ENCODE measurements at places on chromosomes 6 and 20. TPM values are rescaled to one million over a fixed set of nuclear protein-coding genes. Genes with fewer than 3 reads are reported as not detected.

DNA sequence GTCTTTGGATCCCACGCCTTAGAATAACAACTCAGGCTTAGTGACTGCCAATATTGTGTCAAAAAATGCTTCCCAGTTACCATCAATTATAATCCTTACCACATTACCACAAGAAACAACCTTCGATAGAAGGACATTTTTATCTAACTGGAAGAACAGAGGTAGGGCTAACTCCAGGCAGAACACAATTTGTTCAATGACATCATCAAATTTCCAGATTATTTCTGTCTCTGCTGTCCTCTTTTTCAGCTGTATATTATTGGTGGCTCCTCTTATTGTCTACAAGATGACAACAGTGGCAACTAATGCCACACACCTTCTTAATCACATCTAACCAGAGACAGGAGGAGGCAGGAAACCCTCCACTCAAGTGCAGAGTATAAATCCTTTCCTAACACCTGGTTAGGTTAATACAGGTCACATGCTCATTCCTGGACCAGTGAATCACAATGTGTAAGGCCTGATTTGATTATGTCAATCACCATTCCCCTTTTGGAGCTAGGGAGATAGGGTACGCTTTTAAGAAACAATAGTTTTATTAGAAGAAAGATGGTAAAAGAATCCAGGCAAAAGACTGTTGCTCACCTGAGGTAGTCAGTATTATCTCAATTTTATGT lies 18.0 kb downstream of the KHDC1L start:
- no peak for DNase-seq

The TMEM74B gene
- total RNA-seq = 1.1 TPM

The TNNC2 gene
- 2.6 TPM for total RNA-seq

The C6orf15 gene
- total RNA-seq = not detected

DNA sequence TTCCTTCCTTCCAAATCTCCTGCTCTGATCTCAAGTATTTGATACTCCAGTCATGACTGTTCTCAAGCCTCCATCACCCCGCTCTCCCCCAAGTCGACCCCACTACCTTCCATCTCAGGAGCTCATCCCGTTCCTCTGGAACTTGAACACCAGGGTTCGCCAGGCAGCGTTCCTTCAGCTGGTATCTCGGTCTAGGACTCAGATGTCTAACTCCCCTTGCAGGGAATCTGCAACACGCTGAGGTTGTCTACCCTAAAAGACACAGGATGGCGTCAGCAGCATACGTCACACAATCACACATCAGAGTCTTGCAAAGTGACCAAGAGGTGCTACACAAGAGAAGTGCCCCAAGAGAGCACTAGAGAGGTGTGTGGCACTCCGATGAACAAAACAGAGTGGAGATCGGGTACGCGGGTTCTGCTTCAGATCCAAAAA lies 706 bp downstream of the ZNF184 start:
- peak; percentile 35 for DNase-seq

- no peak for DNase-seq
Measured at GRCh38 chr6:28791002-28791383, 132.8 kb downstream of the TRIM27 start.

The TCP11 gene
- not detected for total RNA-seq

The GPR6 gene
- 0.15 TPM for total RNA-seq

GRCh38 chr6:4599924-4600323 lies 176.3 kb upstream of the CDYL start:
- DNase-seq = no peak

Measured in breast epithelium (tissue), 4 donors.